ENCODE measurements at places on chromosomes 7 and 10.
A peak's percentile ranks its signal among the peaks of the same experiment; 100 is the strongest.

- no peak for DNase-seq
Observed at GRCh38 chr10:81414038-81414437, 461.0 kb upstream of the NRG3 start.

DNA sequence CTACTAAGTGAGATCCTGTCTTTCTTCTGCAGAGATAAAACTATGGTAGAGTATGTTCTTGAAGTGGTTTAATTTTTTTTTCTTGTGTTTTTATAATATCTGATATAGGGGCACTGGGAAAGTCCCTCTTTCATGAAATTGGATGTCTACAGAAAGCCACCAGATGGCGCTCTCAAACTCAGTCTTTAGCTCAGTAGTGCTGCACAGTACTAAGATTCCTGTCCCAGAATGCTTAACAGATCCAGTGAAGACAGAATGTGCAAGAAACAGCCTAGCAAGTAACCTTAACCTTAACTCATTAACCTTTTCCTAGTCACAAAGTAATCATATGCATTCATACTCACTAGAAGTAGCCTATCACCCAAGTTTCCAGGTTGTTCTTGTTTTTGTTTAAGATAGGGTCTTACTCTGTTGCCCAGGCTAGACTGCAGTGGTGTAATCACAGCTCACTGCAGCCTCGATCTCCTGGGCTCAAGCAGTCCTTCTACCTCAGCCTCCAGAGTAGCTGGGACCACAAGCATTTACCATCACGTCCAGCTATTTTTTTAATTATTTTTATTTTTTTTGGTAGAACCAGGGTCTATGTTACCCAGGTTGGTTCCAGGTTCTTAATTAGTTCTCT is 56.7 kb downstream of the IDE start:
- peak; percentile 36 for DNase-seq

DNA sequence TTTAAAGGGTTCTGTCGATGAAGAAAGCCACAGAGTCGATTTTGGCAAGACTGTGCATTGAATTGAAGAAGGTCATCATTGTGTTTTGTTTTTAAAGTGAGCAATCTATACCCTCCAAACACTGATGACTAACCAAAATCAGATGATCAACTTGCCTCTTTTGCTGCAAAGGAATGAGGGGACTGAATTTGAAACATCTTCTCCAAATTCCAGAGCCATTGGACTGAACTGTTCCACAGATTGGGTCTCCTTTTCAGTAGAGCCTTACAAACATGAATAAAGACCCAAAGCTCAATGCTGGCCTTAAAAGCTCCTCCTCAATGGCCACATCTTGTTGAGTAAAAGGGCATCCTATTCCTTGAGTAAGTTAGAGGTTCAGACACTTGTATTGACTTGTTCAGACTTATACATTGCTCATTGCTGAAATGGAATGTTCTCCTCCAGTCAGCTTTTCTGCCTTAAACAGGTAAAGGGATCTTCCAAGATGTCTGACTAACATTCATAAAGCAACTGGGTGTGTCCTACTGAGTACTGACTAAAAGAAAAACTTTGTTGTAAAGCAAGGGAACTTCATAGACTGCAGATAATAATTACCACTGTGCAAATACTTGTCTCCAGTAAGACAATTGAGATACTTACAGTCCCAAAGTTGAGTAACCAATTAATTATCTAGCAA is 630.6 kb downstream of the KCNMA1 start:
- DNase-seq, result no peak

GRCh38 chr10:88372051-88372715 is 210.9 kb downstream of the RNLS start:
- DNase-seq, result no peak

- peak; percentile 39 for DNase-seq
Observed at GRCh38 chr10:22379059-22379458, 33.8 kb downstream of the SPAG6 start.

DNA sequence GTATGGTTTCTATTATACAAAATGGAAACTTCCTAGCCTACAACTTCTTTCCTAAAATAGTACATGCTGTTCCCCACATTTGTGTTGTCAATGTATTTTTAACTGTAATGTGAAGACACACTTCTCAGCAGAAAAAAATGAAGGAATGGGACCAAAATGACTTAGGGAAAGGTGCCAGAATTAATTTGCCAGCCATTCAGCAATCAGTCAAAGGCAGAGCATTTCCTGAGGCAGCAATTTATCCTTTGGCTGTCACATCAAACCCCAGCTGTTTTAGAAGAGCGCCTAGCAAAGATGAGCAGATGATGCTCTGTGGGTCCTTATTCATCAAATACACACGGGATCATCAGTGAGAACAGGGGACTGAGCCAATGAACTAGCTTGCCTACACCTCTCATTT is 592.5 kb downstream of the KCNMA1 start:
- no peak for DNase-seq

- no peak for DNase-seq
Observed at GRCh38 chr7:146331369-146331768, 214.8 kb downstream of the CNTNAP2 start.

DNA sequence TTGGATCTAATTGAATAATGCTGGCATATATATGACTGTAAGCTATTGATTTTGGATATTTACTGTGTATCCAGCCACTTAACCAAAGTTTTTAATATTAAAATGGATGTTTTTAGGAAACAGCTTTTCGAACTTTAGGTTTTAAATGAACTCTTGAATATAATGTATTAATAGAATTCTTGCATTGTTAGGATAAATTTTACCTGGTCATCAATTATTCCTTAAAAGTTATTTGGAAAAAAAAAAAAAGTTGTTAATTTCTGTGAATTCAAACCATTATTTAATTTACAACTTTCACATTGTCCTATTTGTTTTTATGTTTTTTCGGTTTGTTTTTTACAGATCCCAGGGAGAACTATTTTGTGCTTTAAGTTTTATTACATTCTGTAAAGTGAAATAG is 9.8 kb downstream of the TMEM209 start:
- DNase-seq, result no peak

- no peak for DNase-seq
Observed at GRCh38 chr7:157371296-157371695, 34.5 kb downstream of the DNAJB6 start.

GRCh38 chr7:8154272-8154671 is 107.7 kb downstream of the ICA1 start:
- DNase-seq, result no peak

DNA sequence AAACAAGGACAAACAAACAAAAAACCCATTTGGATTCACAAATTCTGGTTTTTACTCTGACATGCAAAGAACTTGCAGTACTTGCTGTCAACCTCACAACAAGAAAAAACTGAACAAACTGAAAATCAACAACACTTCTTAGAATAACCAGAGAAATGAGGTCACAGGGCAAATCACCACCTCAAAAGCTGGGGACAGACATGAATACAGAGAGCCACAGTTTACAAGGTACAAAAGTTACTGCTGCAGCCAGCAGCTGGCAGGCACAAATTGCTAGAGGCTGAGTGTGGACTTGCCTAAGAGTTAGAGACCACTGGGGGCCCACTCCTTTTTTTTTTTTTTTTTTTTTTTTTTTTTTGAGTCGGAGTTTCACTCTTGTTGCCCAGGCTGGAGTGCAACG is 15.0 kb upstream of the RNF32 start:
- DNase-seq, result no peak
